ENCODE measurements at places on chromosomes 4 and X.

- DNase-seq, result no peak
Observed at GRCh38 chr4:3879681-3880614, 113.8 kb downstream of the ADRA2C start.

GRCh38 chr4:182206266-182206665 lies 36.9 kb upstream of the TENM3 start:
- DNase-seq, result no peak

- no peak for DNase-seq
Observed at GRCh38 chrX:91039777-91040176, 394.9 kb upstream of the PABPC5 start.

GRCh38 chr4:52684896-52685295 lies 25.8 kb upstream of the USP46 start:
- no peak for DNase-seq

GRCh38 chr4:141155586-141155985 lies 22.3 kb upstream of the RNF150 start:
- DNase-seq, result no peak

GRCh38 chrX:77597090-77597489 lies 149.9 kb downstream of the FGF16 start:
- no peak for DNase-seq

DNA sequence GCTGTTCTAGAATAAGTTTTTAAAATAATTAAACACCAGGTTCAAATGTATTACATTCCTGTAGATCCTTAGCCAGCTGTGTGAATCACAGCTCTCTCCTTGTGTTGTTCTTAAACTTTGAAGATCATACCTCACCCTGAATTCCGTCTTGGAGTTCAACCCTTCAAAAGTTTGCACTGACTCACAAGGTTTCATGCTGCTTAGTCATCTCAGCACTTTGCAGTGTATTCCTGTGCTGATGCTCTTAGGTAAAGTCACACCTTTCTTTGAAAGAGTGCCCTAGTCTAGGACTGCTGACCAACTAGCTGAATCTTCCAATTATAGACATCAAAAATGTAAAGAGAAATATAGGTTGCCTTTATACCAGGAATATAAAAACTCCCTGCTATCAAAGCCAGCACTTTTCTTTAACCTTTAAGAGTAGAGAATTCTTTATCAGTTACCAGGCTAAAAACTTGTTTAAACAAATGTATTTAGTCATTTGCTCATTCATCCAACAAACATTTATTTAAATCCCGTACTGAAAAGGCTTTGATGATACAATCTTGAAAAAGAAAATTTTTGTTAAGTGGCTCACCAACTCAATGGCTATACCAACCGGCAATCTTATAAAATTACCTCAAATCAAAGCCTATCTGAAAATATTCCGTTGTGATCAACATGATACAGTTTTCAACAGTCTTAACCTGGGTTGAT lies 169.7 kb downstream of the RAP1GDS1 start:
- no peak for DNase-seq

DNA sequence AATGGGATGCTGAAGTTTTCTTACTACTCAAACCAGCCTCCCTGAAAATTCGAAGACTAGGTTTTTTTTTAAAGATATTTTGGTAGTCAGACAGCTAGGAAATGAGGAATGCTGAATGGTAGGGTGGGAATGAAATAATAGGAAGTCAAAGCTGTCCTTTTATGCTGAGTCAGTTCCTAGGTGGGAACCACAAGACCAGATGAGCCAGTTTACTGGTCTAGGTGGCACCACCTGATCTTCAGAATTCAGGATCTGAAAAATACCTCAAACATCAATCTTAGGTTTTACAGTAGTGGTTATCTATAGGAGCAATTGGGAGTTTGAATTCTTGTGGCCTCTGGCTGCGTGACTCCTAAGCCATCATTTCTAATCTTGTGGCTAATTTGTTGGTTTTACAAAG lies 183.1 kb upstream of the GALNT7 start:
- DNase-seq, result no peak

GRCh38 chrX:6777238-6778002 lies 242.5 kb upstream of the VCX3A start:
- no peak for DNase-seq

DNA sequence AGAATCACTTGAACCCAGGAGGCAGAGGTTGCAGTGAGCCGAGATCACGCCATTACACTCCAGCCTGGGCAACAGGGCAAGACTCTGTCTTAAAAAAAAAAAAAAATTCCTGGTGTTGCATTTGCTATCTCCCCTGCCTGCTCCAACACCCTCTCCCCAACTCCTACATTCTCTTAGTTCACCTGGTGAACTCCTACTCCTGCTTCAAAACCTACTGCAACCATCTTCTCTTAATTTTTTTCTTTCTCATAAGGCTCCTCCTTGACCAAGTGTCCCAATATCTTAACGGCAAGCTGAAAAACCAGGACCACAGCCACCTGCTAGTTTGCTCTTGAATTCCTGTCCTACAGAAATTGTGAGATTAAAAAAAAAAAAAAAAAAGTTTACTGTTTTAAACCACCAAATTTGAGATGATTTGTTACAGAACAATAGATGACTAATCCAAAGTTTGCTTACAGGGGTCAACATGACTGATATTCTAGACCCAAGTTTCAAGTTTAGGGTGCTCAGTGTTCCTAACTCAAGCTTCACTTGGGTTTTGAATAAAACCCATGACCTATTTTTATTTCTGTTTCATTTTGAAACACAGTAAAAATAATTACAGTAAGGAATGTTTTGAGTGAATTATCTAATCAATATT lies 13.1 kb upstream of the ANXA5 start:
- DNase-seq, result no peak

- DNase-seq, result no peak
Observed at GRCh38 chrX:66039944-66040343, at the start of gene VSIG4. Gene VSIG4, minus strand, starts transcription at chrX:66040080. Its CDS starts 82 bp downstream, at chrX:66039998.

DNA sequence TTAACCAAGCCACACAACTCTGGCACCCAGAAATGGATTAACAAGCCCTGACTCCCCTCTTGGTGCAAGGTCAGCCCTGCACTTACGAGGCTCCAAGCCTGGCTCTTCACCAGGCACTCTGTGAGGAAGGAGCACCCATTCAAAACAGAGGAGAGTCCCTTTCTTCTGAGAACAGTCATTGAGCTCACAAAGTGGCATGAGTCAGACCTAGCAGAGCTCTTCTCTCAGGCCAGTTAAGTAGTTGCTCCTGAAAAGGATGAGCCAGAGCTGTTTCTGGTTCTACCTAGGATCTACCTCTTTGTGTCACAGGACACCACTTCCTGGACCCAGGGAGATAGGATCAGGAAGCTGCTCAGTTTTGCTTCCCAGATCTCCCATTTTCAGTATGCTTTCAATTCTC lies 48.2 kb downstream of the EVC2 start:
- no peak for DNase-seq

- no peak for DNase-seq
Observed at GRCh38 chr4:162170509-162170908, 6.7 kb upstream of the FSTL5 start.

- no peak for DNase-seq
Observed at GRCh38 chr4:123593655-123594054, 197.1 kb downstream of the SPRY1 start.

DNA sequence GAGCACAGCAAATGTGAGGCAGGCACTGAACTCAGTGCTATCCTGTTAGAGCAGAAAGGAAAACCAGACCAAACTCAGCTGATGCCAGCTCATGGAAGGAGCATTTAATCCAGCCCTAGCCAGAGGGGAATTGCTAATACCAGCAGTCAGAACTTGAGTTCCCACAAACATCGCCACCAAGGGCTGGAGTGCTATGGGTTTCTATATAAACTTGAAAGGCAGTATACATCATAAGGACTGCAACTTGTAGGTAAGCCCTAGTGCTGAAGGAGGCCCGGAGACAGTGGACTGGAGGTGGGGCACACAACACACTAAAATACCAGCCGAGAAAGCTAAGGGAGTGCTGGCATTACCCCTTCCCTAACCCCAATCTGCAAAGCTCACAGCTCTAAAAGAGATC lies 440.2 kb downstream of the PRR32 start:
- no peak for DNase-seq

DNA sequence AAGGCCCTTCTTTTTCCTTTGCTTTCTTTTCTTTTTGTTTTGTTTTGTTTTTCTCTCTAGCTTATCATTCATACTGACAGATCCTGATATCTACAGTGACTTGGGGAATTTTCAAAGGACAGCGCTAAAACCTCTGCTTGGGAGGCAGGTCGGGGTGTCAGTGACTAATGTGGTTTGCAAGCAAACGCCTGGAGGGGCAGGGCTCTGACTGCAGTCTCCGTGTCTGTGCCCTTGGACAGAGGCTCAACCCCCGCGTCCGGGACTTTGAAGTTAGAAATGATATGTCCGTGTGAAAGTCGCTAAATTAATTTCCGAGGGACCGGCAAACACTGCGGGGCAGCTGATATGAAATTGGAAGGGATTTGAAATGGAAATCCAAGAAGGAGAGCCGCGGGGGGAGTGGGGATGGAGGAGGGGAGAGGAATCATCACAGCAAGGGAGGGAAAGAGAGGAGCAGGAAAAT lies 312.4 kb downstream of the DHRSX start:
- no peak for DNase-seq

GRCh38 chr4:172785613-172786012 lies 383.0 kb upstream of the GALNT7 start:
- no peak for DNase-seq

DNA sequence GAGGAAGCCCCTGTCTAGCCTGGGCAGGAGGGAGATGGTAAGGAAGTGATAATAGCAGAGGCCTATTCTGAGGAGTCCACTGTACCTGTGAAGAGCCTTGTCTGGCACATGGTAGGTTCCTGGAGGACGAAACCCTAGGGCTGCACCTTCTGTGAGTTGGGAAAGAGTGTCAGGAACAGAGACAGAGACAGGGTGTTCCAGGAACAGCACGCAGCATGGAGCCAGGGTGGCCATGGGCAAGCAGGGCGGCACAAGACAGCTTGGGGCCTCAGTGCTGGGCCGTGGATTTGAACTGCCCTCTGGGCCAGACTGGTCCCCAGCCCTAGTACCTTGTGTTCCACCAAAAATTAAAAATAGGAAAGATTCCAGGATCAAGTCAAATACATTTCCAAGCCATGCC lies 272.5 kb downstream of the EVC2 start:
- no peak for DNase-seq

DNA sequence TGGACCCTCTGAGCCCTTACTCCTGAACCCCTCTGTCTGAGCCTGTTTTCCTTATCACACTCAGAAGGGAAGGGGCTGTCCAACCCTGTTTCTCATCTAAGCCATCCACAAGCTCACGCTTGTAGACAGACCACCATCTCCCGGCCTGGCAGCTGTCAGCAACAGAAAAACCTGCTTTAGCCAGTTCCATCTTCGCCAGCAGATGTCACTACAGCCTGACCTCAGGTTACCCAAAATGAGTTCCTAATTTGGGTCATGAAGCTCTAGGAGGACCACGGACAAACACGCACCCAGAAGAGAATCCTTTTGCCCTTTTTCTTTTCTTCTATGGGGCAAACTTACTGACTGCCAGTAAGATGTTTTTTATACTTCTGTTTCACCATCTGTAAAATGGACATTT lies 445.4 kb downstream of the BCOR start:
- no peak for DNase-seq

DNA sequence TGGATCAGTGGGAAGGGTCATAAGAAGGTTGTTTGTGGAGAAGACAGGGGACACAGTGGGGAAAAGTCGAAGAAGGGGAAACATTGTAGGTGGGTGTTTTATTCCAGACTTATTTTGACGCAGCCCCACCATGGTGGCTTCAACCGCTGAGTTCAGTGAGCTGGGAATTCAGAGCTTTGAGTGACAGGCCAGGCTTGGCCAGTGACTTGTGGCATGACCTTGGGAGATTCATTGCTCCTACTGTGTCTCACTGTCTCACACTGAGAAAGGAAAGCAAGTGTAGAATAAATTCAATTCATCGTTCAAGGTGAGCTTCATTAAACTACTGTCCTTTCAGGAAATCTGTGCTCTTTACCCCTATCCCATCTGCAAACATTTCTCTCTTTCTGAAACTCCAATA lies 47.4 kb upstream of the SOD3 start:
- no peak for DNase-seq

DNA sequence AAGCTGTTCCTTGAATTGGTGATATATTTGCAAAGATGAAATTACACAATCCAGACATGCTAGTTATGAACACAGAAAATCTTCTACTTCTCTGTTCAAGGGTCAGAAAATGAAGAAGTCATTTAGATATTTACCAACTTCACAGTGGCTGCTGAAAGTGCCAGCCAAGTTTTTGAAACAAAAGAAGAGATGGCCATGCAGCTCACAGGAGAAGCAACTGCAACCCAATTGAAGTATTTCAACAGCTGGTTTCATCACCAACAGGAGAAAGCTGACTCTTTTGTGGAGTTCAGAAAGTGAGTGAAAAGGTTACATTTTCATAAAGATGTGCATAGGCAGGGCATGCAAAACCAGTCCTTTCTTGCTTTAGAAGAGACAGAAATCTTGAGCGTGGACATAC lies 70.1 kb upstream of the LSM6 start:
- DNase-seq, result no peak

GRCh38 chrX:131595120-131595519 lies 51.2 kb downstream of the OR13H1 start:
- DNase-seq, result no peak

- DNase-seq, result no peak
Observed at GRCh38 chr4:24219209-24219608, 329.4 kb upstream of the PPARGC1A start.

DNA sequence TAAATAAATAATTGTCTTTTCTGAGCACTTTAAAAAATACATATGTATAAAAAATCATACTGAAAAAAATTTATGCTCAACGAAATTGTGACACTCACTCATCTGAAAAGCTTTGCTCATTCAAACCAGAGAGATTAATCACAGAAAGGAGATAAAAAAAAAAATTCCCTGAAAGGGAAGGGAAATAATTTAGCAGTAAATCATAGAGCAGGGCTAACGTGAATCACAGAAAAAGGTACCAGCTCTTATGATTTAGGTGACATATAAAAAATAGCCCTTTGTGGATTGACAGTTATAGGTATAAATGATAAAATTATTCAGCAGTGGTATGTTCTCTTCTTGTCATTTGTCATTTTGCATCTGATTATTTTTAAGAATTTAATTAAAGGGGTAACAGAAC lies 552.7 kb upstream of the TENM3 start:
- no peak for DNase-seq

DNA sequence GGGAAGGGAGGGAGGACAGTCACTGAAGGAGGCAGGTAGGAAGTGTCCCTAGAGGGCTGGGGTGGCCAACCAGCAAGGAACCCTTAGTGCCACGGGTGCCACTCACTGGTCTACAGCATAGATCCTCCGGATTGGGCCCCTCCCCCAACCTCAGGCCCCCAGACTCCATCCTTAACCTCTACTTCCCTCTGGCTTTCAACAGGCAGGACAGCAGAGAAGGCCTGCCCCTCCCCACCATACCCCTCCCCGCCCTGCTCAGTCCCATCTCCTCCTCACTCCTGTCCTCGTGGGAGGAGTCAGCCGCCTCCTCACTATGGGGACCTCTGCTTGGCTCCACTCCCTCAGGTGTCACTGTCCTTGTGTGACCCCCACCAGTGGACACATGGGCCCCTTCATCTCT lies 77.7 kb upstream of the PSAPL1 start:
- no peak for DNase-seq

GRCh38 chr4:1839282-1839681 lies 16.7 kb downstream of the LETM1 start:
- DNase-seq, result no peak

Data from stimulated activated CD4-positive, alpha-beta T cell treated with anti-CD3 and anti-CD28 coated beads, Interleukin-2, amount 100 ng/mL, for 4 hours (primary cell).